ENCODE measurements at places on chromosomes 1 and 21.

DNA sequence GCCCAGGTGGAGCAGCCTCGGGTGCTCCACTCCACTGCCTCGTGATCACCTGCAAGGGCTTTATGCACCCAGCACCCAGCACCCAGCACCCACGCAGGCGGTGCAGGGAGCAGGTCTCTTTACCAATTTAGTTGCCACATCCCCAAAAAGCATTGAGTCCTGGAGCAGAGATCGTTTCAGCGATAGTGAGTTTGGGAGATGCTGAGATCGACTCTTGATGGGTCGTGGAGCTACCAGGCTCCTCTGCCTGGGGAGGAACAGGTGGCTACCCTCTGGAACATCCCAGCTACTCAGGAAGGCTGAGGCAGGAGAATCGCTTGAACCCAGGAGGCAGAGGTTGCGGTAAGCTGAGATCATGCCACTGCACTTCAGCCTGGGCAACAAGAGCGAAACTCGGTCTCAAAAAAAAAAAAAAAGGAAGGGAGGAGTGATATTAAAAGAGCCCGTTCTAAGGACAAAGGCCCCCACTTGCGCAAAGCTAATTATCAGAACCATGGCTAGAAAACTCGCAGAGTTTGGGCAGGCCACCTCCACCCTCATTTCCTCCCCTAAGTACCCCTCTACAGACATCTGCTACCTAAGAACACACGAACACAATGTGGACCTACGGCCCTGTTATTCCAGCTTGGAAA lies 106.5 kb upstream of the SLC45A1 start:
- DNase-seq = no peak

- no peak for DNase-seq
Measured at GRCh38 chr1:167456926-167457325, 61.4 kb downstream of the CD247 start.

- DNase-seq = no peak
Measured at GRCh38 chr1:183105449-183105848, 80.6 kb upstream of the LAMC2 start.

GRCh38 chr1:81020506-81020905 lies 780.2 kb upstream of the ADGRL2 start:
- no peak for DNase-seq

DNA sequence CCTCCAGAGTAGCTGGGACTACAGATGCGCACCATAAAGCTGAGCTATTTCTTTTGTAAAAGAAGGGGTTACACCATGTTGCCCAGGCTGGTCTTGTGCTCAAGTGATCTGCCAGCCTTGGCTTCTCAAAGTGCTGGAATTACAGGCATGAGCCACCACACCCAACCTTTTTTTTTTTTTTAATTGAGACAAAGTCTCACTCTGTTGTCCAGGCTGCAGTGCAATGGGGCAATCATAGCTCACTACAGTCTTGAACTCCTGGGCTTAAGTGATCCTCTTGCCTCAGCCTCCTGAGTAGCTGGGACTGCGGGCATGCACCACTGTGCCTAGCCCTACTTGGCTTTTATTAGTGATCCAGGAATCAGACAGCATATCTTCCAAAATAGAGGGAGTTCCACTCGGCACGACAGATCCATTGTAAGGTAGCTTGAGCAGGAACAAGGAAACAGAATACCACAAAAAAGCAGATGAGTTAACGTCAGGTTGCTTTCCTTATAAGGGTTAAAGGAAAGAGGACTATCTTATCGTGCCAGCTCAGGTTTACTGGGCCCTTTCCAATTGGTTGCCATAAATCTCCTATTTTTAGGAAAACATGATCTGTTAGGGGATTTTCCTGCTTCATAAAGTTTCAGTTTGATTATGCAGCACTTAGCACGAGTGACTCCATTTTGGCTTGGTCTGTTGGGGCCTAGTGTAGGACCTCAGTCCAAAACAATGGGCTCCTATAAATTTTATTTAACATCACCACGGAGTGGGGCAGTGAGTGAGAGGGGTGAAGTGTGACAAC lies 45.2 kb downstream of the NENF start:
- DNase-seq = no peak

GRCh38 chr1:54652168-54652567 lies 10.6 kb downstream of the MROH7 start:
- no peak for DNase-seq

GRCh38 chr21:31501926-31502325 lies 157.6 kb upstream of the SOD1 start:
- no peak for DNase-seq

GRCh38 chr1:216055004-216055403 lies 368.2 kb downstream of the USH2A start:
- no peak for DNase-seq

DNA sequence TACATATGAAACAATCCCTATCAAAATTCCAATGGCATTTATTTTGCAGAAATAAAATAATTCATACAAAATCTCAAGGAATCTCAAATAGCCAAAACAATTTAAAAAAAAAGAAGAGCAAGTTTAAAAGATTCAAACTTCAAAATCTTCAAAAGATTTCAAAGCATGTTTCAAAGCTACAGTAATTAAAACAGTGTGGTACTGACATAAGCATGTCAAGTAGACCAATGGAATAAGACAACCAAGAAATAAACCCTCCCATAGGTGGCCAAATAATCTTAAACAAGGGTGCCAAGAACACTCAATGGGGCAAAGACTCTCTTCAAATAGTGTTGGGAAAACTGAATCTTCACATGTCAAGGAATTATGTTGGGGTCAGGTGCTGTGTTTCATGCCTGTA lies 28.0 kb upstream of the UCK2 start:
- DNase-seq = no peak

DNA sequence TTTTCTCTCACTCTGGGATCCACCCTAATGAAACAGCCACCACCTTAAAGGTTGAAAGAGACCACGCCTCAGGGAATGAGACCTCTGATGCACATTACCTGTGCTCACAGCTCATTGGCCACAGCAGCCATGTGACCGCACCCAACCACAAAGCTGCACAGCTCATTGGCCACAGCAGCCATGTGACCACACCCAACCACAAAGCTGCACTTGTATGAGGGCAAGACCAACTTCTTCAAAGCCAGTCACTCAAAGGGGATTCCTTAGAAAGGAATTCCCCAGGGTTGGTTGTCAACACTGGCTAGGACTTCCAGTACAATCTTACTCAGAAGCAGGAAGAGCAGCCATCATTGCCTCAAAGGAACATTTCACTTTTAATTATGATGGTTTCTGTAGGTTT lies 43.6 kb upstream of the PDE9A start:
- DNase-seq = no peak

DNA sequence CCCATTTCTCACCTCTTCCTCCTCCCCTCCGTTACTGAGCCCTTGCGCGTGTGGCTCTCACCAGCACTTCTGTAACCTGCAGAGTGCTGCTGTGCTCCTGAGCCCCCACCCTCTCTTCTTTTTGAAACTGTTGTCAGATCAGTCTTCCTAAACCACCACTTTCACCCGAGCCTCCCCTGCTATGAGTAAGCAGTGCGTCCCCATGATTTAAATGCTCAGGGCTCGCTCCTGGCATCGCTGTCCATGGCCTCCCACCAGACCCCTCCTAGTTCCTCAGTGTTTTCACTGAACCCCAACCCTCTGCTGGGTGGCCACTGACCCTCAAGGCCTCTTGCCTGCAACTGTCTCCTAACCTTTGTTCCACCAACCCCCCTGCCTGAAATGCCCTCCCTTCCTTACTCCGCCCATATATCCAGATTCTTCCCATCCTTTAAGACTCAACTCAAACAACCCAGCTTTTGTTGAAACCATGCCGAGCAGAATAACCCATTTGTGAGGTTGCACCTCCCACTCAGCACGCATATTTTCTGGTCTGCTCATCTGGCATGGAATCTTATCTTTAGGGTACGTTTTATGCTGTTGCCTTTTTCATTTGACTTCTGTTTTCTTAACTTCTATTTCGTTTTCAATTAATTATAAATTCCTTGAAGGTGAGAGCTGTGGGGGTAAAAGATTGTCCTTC lies 64.5 kb upstream of the FAM3B start:
- DNase-seq = no peak

DNA sequence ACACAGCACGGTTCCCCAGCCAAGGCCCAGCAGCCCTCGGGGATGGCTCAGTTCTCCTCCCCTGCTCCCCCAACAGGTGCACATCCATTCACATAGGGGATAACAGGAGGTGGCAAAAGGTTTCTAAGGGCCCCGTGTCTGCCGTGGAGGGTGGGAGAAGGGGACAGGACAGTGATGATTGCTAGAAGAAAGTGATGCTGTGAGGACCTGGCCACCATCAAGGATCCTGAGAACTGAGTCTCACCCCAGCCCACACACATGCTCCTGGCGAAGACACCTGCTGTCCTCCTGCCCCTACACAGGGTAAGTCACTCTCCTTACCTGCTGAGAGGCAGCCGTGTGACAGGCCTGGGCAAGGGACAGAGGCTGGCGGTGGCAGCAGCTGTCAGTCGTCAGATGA lies 54.5 kb downstream of the GNG4 start:
- no peak for DNase-seq

DNA sequence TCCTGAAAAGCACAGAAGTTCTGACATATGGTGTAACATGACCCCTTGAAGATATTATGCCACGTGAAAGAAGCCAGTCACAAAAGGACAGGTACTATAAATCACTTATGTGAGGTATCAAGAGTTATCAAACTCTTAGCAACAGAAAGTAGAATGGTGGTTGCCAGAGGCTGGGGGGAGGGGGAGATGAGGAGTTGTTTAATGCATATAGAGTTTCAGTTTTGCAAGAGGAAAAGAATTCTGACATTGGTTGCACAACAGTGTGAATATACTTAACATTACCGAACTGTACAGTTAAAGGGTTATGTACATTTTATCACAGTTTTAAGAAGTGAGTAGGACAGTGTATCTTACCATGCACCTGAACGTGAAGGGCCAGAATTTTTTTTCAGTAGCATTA lies 80.0 kb downstream of the USP25 start:
- no peak for DNase-seq
